ENCODE measurements at places on chromosomes 5 and 9.

- no peak for DNase-seq
These were observed 44.4 kb downstream of the GALNT12 start for GRCh38 chr9:98851730-98852459.

- no peak for DNase-seq
These were observed 196.1 kb upstream of the TBC1D2 start for GRCh38 chr9:98451576-98451975.

- DNase-seq, result no peak
These were observed 403.7 kb downstream of the LRRC70 start for GRCh38 chr5:62982348-62982747.

DNA sequence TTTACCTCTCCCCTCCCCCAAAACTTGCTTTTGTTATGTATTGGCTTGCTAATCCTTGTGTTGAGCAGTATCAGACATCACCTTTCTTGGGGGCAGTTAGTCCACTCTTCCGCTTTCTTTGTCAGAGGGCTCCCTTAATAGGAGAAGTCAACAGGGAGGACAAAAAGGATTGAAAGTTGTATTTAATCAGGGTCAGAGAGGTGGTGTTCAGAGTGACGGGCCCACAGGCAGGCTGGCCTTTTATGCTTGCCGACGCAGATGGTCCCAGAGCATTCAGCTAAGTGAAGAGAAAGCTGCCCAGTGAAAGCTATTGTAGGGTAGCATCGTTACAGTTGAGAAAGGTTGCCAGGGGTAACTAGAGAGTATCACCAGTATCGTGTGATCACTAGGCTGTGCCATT lies 131.1 kb downstream of the ZCCHC7 start:
- DNase-seq, result peak; percentile 37

DNA sequence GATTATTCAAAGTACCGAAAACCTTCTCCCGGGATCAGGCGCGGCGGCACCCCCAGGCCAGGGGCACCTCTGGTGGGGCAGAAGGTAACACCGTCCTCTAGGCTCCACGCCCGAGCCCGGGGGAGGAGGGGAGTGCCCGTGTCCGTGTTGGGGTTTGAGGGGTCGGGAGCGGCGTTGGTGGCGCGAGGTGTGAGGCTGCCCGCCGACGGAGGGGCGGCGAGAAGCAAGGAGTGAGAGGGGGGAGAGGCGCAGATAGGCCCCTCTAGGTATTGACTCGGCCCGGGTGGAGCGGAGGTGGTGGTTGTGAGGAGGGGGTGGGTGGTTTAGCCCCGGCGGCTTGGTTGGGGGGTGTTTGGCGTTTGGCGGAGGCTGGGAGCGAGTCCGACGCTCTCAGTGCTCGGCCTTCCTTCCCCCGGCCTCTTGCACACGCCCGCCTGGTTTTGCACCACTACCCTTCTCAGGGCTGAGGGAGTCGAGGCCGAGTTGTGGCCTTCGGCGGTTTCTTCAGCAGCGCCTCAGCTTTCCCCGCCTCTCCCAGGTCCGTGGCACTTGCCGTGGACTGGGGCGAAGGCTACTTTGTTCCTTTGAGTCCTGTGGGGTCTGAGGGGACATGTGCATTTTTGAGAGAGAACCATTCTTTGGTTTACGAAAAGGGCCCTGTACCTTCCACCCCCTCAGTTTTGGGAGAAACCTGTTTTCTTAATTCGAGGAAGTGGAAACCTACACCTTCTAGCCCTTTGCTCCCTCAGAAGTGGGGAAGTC lies 450 bp downstream of the GPBP1 start:
- DNase-seq, result peak; percentile 80

DNA sequence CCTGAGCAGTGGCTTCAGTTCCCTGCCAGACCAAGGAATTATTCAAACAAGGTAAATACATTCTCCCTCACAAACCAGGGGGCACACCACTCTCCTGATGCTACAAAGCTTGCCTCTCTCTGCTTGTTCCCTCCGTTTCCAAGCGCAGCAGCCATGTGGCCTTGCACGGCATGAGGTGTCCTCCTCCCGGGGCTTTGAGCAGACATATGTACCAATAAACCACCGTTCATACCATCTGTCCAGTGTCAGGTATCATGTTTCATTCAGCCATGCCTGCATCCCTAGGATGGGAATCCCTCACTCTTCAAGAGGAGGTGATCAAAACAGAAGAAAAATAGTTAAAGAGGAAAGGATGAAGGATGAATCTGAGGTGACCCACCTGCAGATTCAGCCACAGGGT lies 282.7 kb downstream of the ENC1 start:
- DNase-seq, result peak; percentile 95

DNA sequence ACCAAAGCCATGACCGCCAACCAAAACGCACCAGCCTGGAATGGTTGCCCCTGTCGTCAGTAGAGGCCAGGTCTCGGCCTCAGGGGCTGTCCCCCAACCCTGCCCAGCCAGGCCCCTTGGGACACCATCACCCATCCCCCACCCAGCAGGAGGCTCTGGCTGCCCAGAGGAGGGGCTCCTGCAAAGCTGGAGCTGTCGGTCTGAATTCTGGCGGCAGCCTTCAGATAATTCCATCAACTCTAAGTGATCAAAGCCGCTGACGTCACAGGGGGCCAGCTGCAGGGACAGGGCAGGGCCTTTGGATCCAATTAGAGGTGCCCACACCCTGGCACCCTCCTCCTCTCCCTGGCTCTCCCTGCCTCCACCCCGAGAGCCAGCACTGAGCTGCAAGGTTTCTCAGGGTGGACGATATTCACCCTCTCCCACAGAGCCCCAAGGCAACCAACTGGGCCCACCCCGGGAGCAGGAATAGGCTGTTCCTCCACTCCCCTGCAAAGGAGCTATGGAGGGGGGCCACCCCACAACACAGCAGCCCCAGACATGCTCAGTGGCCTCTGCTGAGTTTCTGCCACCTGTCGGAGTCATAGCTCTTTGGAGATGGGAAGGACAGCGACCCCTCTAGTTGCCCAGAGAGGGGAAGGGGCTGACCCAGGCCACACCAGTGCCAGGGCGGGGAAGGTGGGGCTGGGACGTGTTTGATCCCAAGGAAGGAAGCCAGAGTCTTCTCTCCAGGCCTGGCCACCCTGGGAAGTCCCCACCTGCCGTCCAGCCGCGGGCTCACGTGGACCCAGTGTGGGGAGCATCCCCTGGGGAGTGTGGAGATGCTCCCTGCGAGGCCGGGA lies 78.4 kb downstream of the NTNG2 start:
- peak; percentile 43 for DNase-seq

- DNase-seq, result peak; percentile 5
These were observed 2.6 kb downstream of the TEX10 start for GRCh38 chr9:100350188-100350587.

- DNase-seq, result no peak
These were observed 8.8 kb downstream of the TNIP1 start for GRCh38 chr5:151071848-151072629.

DNA sequence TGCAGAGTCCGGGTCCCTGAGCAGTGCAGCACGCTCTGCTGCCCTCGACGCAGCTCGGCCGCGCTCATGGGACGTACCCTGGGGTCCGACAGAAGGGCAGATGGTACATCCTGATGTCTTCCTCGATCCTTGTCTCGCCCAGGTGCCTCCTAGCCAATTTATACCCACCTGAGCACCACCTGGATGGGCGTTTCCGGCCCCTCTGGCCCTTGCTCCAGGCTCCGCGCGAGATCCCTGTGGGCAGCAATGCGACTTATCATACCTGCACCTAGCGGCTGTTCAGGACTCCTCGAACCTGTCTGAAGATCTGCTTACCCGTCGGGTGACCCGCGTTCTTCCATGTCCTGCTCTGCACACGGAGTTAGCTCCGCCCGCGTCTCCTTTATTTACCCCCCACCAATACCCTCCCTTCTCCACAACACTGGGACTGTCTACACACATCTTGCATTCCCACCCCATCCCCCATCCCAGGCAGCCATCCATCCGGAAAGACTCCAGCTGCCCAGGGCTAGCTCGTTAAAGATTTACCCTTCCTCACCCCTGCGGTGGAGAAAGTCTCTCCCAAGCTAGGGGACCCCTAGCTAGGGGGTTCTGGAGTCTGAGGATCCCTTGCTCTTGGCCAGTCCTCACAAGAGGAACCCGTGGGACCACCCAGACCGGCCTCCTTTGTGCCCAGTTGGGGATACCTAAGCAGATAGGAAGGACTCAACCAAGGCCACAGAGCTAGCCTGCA lies at the start of gene KIF12:
Gene KIF12, minus strand, starts transcription at position 357 of the 733 bp plus-strand sequence. Its CDS starts 16 bp downstream, at position 341.
- DNase-seq, result peak; percentile 75

DNA sequence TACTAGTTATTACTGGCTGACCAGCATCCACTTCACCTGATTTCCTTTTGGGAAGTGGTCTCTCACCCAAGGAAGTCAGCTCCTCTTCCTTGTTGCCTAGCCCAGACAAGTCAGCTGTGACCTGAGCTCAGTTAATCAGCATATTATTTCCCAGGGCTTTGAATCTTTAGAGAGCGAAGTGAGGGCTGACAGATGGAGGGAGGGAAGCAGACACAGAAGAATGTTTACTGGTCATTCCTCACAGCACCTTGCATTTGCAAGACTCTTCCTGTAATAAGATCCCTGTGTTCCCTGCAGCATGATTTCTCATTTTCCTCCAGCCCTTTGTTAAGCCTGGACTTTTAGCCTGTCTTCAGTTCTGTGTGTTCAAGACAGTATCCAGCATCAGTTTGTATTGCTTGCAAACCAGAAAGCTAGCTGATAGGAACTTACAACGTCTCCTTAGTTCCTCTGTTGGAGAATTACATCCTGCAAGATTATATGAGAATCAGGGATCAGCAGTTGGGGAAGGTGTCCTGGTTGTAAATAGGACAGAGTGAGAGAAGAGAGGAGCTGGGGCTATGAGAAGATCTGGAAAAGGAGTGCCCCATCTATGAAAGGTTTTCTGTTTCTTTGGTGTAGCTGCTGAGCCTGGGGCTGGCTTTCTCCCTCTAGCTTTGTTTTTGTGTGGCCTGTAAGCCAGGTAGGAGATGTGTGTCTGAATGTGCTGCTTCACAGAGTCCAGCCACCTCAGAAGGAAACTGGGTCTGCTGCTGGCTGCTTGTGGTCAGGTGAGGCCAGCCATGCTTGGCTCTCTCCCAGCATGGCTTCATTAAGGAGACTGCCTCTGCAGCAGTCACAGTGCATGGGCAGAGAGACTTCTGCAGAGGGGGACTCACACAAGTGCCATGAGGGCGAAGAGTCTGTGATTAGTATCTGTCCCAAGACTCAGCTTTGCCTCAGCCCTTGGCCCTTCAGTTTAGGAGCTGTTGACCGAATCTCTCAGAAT lies 50.3 kb downstream of the MAN2A1 start:
- DNase-seq, result peak; percentile 92

GRCh38 chr5:141488591-141489561 lies at the start of gene PCDHGC5:
PCDHGC5 (plus strand) TSS chr5:141489081; CDS start chr5:141489241, 160 bp downstream.
- DNase-seq, result peak; percentile 42

- DNase-seq, result no peak
These were observed 44.3 kb upstream of the SLC12A7 start for GRCh38 chr5:1156033-1156753.

DNA sequence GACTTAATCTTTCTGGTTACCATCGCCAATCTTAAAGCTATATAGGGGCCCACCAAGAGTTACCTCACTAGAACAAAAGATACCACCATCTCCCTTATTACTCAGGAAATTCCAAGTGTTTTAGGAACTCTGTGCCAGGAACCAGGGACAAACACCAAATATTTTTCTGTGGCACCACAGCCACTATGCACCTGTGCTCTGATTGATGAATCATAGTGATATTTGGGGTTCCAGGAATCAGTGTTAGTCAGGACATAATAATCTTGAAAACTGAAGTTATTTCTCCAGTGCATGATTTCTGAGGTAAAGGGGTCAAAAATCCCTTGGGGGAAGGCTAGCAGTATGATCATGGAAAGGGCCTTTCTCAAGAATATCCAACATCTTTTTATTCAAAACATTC lies 10.2 kb upstream of the TMED7 start:
- no peak for DNase-seq

DNA sequence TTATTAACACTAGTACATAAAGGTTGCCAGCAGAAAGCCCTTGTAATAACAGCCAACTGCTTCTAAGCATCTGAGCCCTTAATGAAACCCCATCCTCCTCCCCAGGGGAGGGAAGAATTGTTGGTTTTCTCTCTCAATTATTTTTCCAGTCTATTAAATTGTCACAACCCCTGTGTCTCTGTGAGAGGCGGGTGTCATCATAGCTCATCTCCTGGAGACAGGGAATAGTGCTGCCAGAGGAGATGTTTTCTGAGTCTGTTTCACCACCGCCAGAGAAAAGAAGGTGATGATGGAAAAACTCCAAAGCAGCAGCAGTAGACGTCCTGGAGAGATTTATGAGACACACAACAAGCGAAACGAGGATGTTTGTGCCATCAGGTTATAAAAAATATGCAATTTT lies 271.1 kb upstream of the NMUR2 start:
- DNase-seq, result peak; percentile 79

DNA sequence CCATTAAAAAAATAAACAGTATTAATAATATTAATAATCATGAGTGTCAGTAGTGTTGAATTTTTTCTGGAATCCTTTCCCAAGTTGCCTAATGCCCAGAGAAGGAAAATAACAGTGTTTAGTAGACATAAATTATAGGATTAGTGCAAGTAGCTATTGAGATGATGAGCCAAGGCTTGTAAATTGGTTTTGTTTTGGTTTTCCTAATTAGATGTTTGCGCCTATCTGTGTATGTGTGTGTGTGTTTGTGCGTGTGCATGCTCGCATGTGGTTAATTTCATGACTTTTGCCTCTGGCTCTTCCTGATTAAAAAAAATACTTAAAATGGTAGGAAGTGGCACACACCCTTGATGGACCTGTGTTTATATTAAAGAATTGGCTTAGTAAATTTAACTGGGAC lies 55.4 kb downstream of the FXN start:
- peak; percentile 67 for DNase-seq

GRCh38 chr5:50710838-50711237 lies 44.4 kb downstream of the PARP8 start:
- no peak for DNase-seq

GRCh38 chr5:8493176-8493575 lies 624.2 kb downstream of the MTRR start:
- DNase-seq, result peak; percentile 23

- DNase-seq, result no peak
These were observed 422.4 kb downstream of the CCDC171 start for GRCh38 chr9:15975101-15975778.

GRCh38 chr9:121754655-121755436 lies 103.4 kb downstream of the DAB2IP start:
- no peak for DNase-seq

- peak; percentile 98 for DNase-seq
These were observed 128.2 kb upstream of the TMEM161B start for GRCh38 chr5:88396751-88397281.

DNA sequence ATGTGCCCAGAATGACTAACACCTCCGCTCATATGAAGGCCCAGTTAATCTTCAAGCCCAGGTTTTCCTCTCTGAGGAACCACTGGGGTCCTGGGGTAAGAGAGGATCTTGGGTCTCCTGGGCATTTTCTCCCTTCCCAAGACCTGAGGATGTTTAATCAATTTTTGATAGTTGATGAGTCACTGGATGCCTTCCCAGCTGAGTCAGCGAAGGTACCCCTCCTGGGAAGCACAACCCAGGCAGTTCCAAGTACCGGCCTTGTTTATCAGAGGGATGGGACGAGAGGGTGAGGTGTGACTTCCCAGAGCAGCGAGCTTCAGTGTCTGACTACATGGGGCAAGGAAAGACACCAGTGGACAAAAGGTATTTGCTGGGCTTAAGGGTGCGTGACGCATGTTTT lies 119.6 kb upstream of the IL12B start:
- no peak for DNase-seq

- DNase-seq, result no peak
These were observed 71.4 kb upstream of the ATP10B start for GRCh38 chr5:160923411-160923810.

- peak; percentile 37 for DNase-seq
These were observed 77.1 kb upstream of the IQGAP2 start for GRCh38 chr5:76325876-76326491.

- DNase-seq, result peak; percentile 6
These were observed 71.0 kb downstream of the MED10 start for GRCh38 chr5:6307304-6307703.
